ENCODE measurements at places on chromosomes 6 and 20. TPM values are rescaled to one million over a fixed set of nuclear protein-coding genes. Genes with fewer than 3 reads are reported as not detected.
A peak's percentile ranks its signal among the peaks of the same experiment; 100 is the strongest.

ZCCHC3 gene
- 20.1 TPM for total RNA-seq

DYNLT2 gene
- 3.1 TPM for total RNA-seq

JAG1 gene
- total RNA-seq: 14.0 TPM

OPN5 gene
- total RNA-seq: not detected

BTN2A1 gene
- total RNA-seq: 19.4 TPM

FGD2 gene
- not detected for total RNA-seq

NPEPL1 gene
- total RNA-seq: 33.6 TPM

PARD6B gene
- total RNA-seq: 0.19 TPM

VTA1 gene
- total RNA-seq: 92.5 TPM

TPD52L1 gene
- 97.1 TPM for total RNA-seq

C4B gene
- 6.7 TPM for total RNA-seq

CRISP2 gene
- not detected for total RNA-seq

DEFB132 gene
- not detected for total RNA-seq

ATP9A gene
- 7.6 TPM for total RNA-seq

BPIFB4 gene
- total RNA-seq: not detected

ENTPD6 gene
- total RNA-seq: 38.7 TPM

MTCH1 gene
- total RNA-seq: 183 TPM

GRCh38 chr6:89027756-89028155 lies 52.8 kb upstream of the PNRC1 start:
- DNase-seq: no peak

DNA sequence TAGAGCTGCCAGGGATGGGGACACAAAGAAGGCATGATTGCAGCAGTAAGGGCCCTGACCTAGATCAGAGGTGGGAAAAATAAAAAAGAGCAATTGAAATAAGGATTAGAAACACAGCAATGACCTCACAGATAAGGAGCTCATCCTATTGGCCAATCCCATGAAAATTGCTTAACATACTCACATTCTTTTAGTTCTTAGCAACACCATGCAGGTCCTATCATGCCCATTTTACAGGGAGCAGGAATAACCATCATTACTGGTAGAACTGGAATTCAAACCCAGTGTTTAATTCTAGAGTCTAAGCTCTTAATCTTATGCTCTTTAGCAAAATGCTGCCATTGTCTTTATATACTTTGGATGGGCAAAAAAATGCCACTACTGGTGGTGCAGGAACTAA lies 267.7 kb downstream of the RNF144B start:
- no peak for DNase-seq

DNA sequence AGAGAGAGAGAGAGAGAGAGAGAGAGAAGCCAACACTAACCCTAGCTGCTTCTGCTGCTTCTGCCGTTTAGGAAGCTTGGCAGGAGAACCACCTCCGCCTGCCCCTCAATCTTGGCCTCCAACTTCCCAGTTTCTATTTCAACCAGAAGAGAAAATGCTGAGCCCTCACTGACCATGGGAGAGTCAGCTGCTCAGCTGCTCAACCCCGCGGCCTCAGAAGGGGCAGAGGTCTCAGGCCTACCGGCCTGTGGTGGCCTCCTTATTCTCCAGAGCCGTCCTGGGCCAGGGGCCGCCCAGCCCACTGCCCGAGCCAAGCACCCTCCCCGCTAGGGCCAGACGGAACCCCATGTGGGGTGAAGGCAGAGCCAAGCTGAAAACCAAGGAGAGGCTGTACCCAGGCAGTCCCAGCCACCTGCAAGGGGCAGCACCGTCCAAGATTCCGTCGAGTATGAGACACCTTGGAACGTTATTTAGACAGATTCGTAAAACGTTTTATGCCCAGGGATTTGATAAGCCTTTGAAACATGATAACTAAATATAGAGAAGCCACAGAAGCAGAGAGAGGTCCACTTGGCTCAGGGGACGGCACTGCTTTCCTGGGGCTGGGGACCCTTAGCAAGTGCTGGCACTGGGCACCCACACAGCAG lies 116.6 kb downstream of the DLL1 start:
- DNase-seq: peak; percentile 48

DNA sequence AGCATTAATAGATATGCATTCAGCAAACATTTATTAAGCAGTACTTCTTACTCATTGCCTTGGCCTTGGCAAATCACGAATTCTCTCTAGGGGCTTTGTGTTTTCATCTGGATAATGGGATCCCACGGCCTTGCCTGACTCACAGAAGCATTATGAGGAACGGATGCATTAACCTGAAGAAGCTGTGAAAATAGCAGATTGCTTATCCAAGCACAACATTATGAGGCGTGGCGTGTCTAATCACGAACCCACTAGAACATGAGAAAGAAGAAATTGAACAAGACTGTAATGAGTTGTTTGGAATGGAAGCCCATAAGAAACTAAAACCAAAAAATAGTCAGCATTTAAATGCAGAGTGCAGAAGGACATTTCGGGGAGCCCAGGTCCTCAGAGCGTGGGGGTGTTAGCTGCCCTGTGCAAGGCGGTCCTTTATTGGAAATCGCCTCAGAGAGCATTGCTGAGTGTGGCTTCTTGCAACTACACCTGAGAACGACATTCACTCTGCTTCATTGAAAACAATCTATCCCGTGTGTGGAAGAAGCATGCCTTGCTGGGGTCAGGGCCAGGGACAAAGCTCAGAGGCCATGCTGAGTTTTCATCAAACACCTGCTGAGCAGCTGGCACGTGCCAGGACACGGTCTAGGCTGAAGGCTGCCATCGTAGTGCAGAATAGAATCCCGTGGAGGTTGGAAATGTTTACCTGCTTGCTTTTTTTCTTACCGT lies 179.9 kb downstream of the ZDHHC14 start:
- DNase-seq: no peak

GRCh38 chr20:50196896-50197295 lies 6.3 kb downstream of the CEBPB start:
- no peak for DNase-seq

DNA sequence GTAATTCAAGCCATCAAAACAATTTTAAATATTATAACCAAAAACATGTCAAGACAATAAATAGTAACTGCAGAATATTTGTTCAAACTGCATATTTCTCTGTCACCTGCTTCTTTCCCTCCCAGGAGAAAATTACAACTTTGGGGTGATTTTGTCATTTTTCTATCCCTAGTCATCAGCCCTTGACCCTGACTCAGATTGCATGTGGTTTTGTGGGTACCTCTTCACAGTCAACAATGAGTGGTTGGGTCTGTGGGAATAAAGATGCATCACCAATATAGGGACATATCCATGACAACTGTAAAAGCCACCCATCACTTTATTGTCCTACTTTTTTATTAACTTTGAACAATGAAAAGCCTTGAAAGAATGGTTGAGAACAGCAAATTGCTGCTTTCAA lies 7.3 kb downstream of the COL10A1 start:
- DNase-seq: peak; percentile 69

DNA sequence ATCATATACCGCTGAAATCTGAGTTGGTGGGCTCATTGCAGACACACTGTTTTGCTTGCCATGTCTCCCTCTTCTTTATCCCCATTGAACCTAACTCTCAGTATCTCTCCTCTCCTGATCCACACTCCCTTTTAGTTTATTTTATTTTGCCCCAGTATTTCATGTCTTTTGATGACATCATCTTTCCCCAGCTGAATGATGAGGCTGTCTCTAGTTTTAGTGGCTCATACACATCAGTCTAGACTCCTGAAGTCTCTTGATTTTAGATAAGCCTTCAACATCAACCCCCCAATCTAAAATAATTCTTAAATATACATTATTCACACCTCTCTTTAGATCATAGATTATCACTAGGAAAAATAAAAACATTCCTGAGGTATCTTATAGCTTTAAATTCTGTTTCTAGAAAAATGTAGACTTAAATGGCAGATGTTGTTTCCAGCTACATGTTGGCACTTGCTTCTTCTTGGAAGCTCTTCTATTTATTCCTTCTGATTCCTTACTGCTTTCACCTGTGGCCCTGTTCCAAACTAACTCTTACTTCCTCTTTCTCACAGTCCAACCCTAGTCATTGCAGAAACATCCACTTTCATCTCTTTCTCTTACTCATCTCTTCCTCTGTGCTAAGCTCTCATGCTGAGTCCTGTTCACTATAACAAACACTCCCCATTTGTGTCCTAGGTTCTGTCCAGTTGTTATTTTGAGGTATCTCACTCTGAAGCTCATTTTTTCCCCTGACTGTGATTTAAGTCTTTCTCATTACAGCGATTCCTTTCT lies 191.9 kb upstream of the SLC35B3 start:
- DNase-seq: no peak

DNA sequence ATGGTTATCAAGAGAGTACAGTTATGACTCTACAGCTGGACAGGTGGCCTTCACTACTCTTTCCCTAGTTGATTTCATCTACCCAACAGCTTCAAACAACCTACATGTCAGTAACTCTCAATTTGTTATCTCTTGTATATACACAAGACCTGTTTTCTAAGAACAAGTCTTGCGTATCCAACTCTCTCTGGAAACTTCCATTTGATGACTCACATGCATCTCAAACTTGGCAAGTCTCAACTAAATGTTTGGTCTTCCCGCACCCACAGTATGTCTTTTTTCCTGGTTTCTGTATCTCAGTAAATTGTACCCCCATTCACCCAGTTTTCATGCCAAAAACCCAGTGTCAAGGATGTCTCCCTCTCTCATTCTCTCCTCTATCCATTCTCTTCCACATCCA lies 97.7 kb downstream of the BTBD9 start:
- DNase-seq: no peak

DNA sequence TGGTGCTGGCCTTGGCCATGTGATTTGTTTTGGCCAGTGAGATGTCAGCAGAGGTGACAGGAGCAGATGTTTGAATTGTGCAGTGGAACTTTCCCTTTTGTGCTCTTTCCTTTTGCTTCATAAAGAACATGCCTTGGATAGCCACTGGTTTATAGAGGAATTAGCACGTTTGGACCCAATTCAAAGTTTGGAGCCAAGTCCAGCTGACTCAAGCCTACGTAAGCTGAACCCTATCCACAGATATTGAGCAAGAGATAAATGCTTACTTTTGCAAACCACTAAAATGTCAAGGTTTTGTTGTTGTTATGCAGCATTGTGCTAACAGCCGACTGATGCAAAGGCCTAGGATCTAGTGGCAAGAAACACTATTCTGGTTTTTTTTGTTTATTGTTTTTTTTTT lies 230.9 kb upstream of the CITED2 start:
- DNase-seq: no peak

DNA sequence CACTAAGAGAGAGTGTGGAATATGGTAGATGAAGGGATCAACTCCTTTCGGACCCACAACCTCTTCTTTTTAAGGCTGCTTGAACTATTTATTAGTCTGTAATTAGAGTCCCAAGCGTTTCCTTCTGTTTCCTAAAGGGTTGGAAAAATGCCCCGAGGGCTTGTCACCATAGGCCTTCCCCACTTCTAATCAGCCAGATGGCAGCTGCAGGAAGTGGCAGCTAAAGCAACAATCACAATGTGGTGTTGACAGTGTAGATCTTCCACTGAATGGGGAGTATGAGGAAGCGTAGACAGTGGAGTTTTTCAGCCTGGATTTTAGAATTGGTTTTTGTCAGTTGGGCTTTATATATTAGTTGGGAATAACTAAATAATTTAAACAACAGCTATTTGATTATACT lies 40.6 kb downstream of the SLC35D3 start:
- DNase-seq: peak; percentile 82

GRCh38 chr6:114939630-114940029 lies 596.8 kb upstream of the HS3ST5 start:
- DNase-seq: no peak

- no peak for DNase-seq
Observed at GRCh38 chr6:11785415-11785773, 6.8 kb upstream of the ADTRP start.

Data from myocyte (in vitro differentiated cells).